ENCODE measurements at places on chromosomes 11 and 22.

DNA sequence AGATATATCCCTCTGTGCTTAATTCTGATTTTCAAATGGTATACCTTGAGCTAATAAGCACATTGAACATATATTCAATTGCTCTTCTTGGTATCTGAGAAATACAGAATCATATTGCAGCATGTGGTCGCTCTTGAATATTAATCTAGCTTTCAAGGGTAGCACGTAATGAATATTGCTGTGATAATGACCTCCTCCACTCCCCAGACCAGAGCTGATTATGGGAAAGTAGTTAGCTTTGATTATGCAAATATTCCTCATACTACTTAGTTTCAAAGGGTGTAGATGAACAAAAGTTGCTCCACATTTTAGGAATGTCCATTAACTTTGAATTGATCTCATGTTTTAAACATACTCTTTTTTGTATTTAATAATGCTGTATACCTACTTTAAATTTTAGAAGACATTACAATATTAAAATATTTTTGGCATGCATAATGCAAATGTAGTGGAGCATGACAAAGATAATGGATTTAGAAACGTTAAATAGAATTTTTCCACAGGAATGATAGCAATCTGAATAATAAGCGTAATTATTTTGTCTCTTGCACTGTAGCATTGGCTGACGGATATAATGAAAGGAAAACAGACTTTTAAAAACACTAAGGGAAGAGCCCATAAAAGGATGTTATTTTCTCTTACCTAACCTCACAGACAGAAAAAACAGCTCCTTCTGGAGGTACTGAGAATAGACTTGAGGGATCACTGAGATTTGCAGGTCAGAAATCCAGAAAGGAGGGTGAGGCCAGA is 27.2 kb downstream of the KBTBD3 start:
- no peak for DNase-seq
- H3K4me3 ChIP-seq, result no peak overlapping the region
- H3K27ac ChIP-seq, result no peak overlapping the region
- H3K36me3 ChIP-seq, result no peaks in the 10 kb centered on the region
- H3K4me1 ChIP-seq, result no peaks in the 10 kb centered on the region
- no peaks in the 10 kb centered on the region for H3K27me3 ChIP-seq

GRCh38 chr11:3853899-3854659 is 1.4 kb upstream of the STIM1 start:
- no peaks in the 10 kb centered on the region for H3K27me3 ChIP-seq
- H3K36me3 ChIP-seq, result peaks cover 2% of the 10 kb centered on the region
- no peak overlapping the region for H3K4me3 ChIP-seq
- H3K4me1 ChIP-seq, result peaks cover 20% of the 10 kb centered on the region
- no peak for DNase-seq

GRCh38 chr11:90204832-90205646 is 17.8 kb downstream of the CHORDC1 start:
- H3K4me3 ChIP-seq, result no peak overlapping the region
- no peaks in the 10 kb centered on the region for H3K4me1 ChIP-seq
- peaks cover 8% of the 10 kb centered on the region for H3K36me3 ChIP-seq
- DNase-seq, result peak; percentile 83
- no peaks in the 10 kb centered on the region for H3K27me3 ChIP-seq

- no peaks in the 10 kb centered on the region for H3K36me3 ChIP-seq
- no peak overlapping the region for H3K4me3 ChIP-seq
- no peaks in the 10 kb centered on the region for H3K27me3 ChIP-seq
- peak overlapping the region; percentile 92 for H3K27ac ChIP-seq
Measured at GRCh38 chr22:24809331-24809730, 3.3 kb downstream of the SGSM1 start.

DNA sequence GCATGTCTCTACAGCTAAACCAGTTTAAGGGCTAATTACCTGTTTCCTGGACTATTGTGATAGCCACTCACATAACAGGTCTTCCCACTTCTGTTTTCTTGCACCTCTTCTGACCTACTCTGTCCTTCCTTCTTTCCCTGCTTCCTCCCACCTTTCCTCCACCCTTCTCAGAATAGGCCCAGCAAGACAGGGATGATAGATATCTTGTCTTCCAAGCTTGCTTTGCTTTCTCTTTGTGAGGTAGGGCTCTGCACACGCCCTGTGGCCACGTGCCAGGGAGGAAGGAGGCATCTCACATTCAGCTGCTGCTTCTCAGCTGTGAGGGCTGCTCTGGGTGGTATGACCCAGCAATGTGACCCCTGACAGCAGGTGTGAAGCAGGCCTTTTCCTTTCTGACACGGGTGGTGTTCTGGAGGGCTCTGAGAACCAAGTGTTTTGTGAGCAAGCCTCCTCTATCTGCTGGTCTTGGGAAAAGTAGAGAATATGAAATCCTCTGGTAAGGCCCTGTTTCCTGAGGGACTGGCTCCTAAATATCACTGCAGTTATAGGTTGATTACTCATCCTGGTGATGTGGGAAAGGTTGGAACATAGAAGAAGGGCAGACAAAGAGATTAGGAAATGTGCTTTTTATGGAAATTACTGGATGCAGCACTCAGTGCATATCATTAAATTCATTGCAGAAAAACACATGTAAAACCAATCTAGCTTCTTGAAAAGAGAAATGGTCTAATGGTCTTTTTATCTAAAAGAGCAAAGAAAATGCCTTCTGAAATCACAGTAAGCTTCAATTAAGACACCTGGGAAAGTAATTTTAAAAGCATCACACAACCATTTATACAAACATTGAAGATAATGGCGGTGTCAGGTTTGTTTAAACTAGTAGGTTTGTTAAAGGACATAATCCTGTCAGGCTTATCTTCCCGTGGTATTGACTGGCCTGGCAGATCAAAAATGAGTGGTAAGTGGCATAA is 8.5 kb downstream of the AMOTL1 start:
- peaks cover 4% of the 10 kb centered on the region for H3K4me1 ChIP-seq
- no peaks in the 10 kb centered on the region for H3K27me3 ChIP-seq
- peak overlapping the region; percentile 15 for H3K27ac ChIP-seq

GRCh38 chr11:58757439-58757838 is 25.7 kb upstream of the GLYAT start:
- no peaks in the 10 kb centered on the region for H3K4me1 ChIP-seq
- no peak overlapping the region for H3K4me3 ChIP-seq
- no peaks in the 10 kb centered on the region for H3K36me3 ChIP-seq
- no peak overlapping the region for H3K27ac ChIP-seq
- H3K27me3 ChIP-seq, result no peaks in the 10 kb centered on the region

DNA sequence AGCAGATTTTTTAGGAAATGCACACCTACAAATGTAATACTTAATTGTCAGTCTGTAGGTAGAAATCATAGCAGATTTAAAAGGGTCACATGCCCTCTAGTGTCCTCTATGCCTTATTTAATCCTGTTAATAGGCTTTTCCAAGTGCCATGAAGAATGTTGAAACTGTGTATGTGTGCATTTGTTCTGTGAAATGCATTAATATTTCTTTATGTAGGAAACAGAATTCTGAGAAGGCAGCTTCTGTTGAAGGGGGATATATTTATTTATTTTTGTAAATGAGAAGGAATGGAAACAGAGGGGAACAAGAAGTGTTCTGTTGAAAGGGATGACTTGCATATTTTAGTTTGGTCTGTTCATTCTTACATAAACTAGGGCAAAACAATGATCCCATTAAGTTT is 51.0 kb downstream of the SVIP start:
- H3K27me3 ChIP-seq, result no peaks in the 10 kb centered on the region
- H3K27ac ChIP-seq, result no peak overlapping the region
- no peak overlapping the region for H3K4me3 ChIP-seq
- no peaks in the 10 kb centered on the region for H3K4me1 ChIP-seq
- no peak for DNase-seq

- H3K36me3 ChIP-seq, result peaks cover 30% of the 10 kb centered on the region
- H3K27ac ChIP-seq, result peak within 1 kb of the TSS; percentile 88
- H3K4me1 ChIP-seq, result peaks cover 67% of the 10 kb centered on the region
- peak within 1 kb of the TSS; percentile 59 for H3K4me3 ChIP-seq
- DNase-seq, result peak; percentile 73
Measured at GRCh38 chr22:24592851-24593558, at the start of gene LRRC75B. TSS of gene LRRC75B (minus strand) at chr22:24593073. CDS start at chr22:24593039, 34 bp downstream.

- H3K27me3 ChIP-seq, result no peaks in the 10 kb centered on the region
- peak; percentile 86 for DNase-seq
- H3K4me3 ChIP-seq, result peak overlapping the region; percentile 99
- H3K36me3 ChIP-seq, result peaks cover 7% of the 10 kb centered on the region
- H3K4me1 ChIP-seq, result peaks cover 10% of the 10 kb centered on the region
Measured at GRCh38 chr11:95790933-95791708, 823 bp downstream of the CEP57 start.

- H3K27ac ChIP-seq, result no peak overlapping the region
- H3K36me3 ChIP-seq, result no peaks in the 10 kb centered on the region
- DNase-seq, result no peak
- no peaks in the 10 kb centered on the region for H3K27me3 ChIP-seq
- peaks cover 7% of the 10 kb centered on the region for H3K4me1 ChIP-seq
- H3K4me3 ChIP-seq, result no peak overlapping the region
Measured at GRCh38 chr22:20186183-20186870, 35.5 kb upstream of the CCDC188 start.

GRCh38 chr11:7591987-7592386 is 78.2 kb downstream of the PPFIBP2 start:
- DNase-seq, result no peak
- H3K4me1 ChIP-seq, result no peaks in the 10 kb centered on the region
- H3K36me3 ChIP-seq, result no peaks in the 10 kb centered on the region

- H3K4me3 ChIP-seq, result peak overlapping the region; percentile 56
- peaks cover 38% of the 10 kb centered on the region for H3K36me3 ChIP-seq
- no peak for DNase-seq
- peaks cover 30% of the 10 kb centered on the region for H3K4me1 ChIP-seq
Measured at GRCh38 chr22:50675553-50676179, 3.0 kb downstream of the SHANK3 start.

- H3K4me1 ChIP-seq, result peaks cover 25% of the 10 kb centered on the region
- DNase-seq, result peak; percentile 2
- no peak overlapping the region for H3K4me3 ChIP-seq
- no peak overlapping the region for H3K27ac ChIP-seq
- no peaks in the 10 kb centered on the region for H3K36me3 ChIP-seq
Measured at GRCh38 chr11:73176145-73176873, 34.2 kb upstream of the FCHSD2 start.

- peaks cover 29% of the 10 kb centered on the region for H3K4me1 ChIP-seq
- DNase-seq, result no peak
- no peaks in the 10 kb centered on the region for H3K27me3 ChIP-seq
- no peak overlapping the region for H3K4me3 ChIP-seq
Measured at GRCh38 chr11:816433-816779, 2.3 kb upstream of the PNPLA2 start.

DNA sequence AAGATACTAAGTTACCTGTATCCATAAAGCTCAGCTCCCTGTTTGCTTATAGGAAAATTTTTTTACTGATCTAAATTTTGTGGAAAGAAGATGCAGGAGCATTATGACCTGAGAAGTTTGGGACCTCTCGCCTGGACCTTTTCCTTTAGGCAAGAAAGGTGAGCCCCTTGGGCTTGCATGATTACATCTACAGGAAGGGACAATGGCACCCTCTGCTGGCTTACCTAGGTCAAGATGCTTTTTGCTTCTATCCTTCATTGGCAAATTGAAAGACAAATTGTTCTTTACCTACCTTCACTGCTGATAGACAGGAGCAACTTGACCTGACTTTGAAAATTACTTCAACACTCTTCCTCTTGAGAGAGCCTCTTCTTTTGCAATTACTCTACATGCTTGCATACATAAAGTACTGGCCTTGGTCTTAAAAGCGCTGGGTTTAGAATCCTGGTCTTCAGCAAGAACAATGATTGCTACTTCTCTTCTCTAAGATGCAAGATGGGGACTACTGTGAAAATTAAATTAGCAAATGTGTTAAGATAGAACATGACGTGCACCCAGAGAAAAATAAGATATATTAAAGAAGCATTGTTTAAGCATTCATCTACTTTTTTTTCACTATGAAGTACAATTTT is 147.2 kb downstream of the TRPC6 start:
- no peak overlapping the region for H3K4me3 ChIP-seq
- no peak overlapping the region for H3K27ac ChIP-seq
- H3K27me3 ChIP-seq, result no peaks in the 10 kb centered on the region
- H3K36me3 ChIP-seq, result no peaks in the 10 kb centered on the region
- no peaks in the 10 kb centered on the region for H3K4me1 ChIP-seq
- DNase-seq, result no peak

- H3K36me3 ChIP-seq, result no peaks in the 10 kb centered on the region
- no peak overlapping the region for H3K4me3 ChIP-seq
- H3K27ac ChIP-seq, result no peak overlapping the region
- H3K27me3 ChIP-seq, result no peaks in the 10 kb centered on the region
- DNase-seq, result no peak
- no peaks in the 10 kb centered on the region for H3K4me1 ChIP-seq
Measured at GRCh38 chr11:27411328-27411727, 48.3 kb upstream of the CCDC34 start.

DNA sequence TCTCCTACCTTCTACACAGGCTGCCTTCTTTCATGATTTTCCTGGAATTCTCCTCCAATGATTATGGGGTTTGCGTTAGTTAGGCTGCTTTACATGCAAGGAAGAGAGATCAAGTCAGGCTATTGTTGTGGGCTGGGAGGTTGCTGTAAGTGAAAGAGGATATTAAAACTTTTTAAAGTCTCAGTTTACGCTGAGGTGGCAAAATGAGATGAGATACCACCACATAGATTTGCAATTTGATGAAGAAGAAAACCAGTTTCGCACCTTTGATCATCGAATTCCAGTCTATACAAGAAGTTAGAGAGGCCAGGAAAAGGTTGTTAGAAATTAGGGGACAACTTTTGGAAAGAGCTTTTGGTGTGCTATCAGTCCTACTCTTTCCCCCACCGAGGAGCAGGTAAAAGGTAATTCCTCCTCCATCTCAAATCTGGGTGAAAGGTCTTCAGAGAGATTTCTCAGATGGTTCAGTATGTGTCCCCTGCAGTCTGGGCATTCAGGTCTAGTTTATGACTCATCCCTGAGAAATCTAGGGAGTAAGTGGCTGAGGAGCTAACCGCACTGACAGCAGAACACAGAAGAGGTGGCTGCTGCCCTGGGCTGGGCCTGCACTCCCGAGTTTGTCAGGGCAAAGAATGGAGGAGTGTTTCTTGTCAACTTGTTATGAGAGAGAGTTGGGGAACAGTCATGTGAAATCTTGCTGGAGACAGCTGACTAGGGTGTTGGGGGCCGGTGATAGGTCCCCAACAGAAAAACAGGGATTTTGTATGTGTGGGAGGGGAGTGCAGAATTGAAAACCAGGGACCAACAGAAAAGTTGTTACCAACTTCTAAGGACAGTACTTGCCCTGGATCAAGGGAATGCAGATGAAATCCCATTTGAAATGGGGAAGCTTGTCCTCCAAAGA is 34.7 kb downstream of the CCDC83 start:
- H3K27me3 ChIP-seq, result no peaks in the 10 kb centered on the region
- H3K4me3 ChIP-seq, result no peak overlapping the region
- no peak for DNase-seq
- H3K36me3 ChIP-seq, result no peaks in the 10 kb centered on the region

DNA sequence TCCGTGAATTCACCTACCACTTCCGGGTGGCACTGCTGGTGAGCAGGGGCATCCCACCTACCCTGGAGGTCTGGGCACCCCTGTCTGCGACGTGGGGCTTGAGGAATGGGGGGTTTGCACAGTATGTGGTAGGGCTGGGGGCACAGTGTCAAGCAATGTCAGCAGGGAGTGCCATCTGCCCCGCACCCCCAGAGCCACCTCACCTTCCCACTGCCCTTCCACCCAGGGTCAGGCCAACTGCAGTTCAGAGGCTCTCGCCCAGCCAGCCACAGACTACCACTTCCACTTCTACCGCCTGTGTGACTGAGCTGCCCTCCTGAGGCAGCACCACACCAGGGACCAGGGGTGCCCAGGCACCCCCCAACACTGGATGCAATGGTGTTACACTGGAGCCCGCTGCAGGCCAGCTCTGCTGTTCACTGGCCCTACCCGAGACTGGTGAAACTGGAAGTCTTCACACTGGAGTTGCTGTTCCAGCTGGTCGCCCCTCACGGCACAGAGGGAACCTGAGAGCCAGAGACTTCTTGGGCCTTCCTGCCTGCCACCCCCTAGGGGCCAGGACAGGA is 6.5 kb downstream of the TMEM258 start:
- no peaks in the 10 kb centered on the region for H3K27me3 ChIP-seq
- peaks cover 19% of the 10 kb centered on the region for H3K4me1 ChIP-seq
- H3K36me3 ChIP-seq, result peaks cover 92% of the 10 kb centered on the region
- no peak for DNase-seq
- no peak overlapping the region for H3K4me3 ChIP-seq
